ENCODE measurements at places on chromosomes 1 and 21.
A peak's percentile ranks its signal among the peaks of the same experiment; 100 is the strongest.

DNA sequence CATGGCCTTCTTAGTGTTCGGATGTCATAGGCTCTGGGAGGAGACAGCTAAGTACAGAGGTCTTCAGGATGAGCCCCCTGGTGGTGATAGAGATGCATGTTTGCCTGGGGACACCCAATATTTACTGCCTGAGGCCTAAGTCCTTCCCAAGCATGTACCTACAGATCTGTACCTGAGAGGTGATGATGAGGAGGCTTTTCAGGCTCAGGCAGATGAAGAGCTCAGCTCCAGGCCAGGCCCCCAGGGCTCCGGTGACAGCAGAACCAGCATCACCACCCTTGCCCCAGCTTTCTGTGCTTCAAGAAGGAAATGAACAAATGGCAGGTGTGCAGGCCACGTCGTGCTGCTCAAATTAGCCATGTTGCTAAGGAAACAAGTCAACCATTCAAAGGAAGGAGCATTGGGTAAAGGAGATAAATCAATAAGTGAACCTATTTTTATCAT lies 21.1 kb downstream of the CACNA1E start:
- DNase-seq = peak; percentile 37

- DNase-seq = no peak
Observed at GRCh38 chr1:212412374-212412773, 2.3 kb downstream of the PACC1 start.

DNA sequence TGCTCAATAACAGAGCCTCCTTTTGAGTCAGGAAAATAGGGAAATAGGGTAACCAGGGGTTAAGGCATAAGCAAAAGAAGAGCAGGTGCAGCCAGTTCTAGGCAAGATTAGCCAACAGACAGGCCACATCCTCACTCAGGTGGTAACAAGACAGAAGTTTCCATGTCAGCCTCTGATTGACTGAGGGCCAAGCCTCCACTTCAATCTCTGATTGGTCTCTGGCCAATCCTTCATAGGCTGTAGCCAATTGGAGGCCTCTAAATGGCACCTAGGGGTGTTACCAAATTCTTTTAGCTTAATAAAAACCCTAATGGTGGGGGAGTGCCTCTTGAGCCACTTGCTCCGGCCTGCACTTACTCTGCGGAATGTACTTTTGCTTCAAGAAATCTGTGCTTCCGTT lies 37.2 kb downstream of the LACTBL1 start:
- no peak for DNase-seq

GRCh38 chr1:33242652-33243051 lies 13.6 kb upstream of the ZNF362 start:
- no peak for DNase-seq

DNA sequence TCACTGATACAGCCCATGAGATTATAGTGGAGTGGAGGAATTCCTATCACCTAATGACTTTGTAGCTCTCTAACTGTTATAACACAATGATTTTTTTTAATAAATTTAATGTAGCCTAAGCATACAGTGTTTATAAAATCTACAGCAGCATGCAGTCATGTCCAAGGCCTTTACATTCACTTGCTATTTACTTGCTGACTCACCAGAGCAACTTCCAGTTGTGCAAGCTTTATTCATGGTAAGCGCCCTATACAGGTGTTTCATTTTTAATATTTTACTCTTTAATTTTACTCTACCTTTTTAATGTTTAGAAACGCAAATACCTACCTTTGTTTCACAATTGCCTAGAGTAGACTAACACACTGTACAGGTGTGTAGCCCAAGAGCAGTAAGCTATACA lies 1652.2 kb downstream of the BRINP3 start:
- no peak for DNase-seq

DNA sequence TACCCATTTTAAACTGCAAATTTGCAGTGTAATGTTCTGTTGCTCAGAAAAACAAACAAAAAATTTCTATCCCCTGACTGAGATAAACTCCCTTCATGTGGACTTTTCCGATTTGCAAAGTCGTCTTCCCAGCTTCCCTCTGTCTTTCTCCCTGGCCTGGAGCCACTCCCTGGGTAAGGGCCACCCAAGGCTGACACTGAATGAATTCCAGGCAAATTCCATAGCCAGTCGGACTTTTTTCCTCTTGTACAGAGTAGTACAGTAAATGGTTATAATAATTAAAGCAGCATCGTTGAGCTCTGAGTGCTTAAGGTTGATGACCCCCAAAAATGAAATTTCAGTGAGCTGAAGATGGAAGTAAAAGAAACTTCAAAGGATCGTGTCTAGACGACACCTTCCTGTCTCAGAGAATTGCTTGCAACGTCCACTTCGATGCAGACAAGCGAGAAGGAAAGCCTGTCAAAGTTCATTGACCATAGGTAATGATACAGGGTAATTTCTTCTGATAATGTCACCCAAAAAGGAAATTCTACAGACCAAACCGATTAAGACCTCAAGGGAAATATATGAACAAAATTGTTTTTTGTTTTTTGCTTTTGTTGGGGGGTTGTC lies 33.6 kb upstream of the LHX8 start:
- no peak for DNase-seq
